Left cardiac atrium (tissue), 4 donors: ENCODE measurements at places on chromosomes 11 and 22. TPM values are rescaled to one million over a fixed set of nuclear protein-coding genes. Genes with fewer than 3 reads are reported as not detected.

- no peak for DNase-seq
Observed at GRCh38 chr22:43821606-43822425, 9.7 kb upstream of the EFCAB6 start.

Gene DEUP1
- total RNA-seq, result not detected

- DNase-seq, result no peak
Observed at GRCh38 chr11:77410076-77410827, 63.6 kb downstream of the PAK1 start.

GRCh38 chr22:37781434-37782059, 26.2 kb upstream of the GCAT start:
- DNase-seq, result no peak

Gene B3GAT1
- 0.08 TPM for total RNA-seq

GRCh38 chr22:47048123-47049077, 285.9 kb downstream of the TBC1D22A start:
- no peak for DNase-seq

DNA sequence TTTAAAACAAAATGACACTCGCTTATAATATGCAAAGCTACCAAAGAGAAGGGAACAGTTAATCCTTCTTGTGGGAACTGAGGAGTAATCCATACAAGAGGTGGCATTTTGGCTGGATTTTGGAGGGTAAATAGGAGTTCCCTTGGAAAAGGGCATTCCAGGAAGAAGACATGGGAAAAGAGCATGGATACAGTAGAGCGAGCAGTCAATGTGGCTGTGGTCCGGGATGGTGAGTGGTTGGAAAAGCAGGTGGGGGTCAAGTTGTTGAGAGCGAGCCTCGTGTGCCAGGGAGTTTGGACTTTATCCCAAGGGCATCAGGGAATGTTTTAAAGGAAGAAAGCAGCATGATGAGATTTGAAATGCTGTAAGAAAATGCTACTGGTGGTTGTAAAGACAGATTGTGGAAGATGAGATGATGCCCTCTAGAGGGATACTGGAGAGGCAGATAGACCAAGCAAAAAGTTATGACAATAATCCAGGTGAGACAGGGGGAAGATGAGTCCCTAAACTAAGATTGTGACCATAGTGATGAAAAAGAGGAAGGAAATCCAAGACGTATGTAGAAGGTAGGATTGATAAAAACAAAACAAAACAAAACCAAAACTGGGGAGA, 3.8 kb upstream of the MMP7 start:
- no peak for DNase-seq
